ENCODE measurements at places on chromosomes 3 and 15.

DNA sequence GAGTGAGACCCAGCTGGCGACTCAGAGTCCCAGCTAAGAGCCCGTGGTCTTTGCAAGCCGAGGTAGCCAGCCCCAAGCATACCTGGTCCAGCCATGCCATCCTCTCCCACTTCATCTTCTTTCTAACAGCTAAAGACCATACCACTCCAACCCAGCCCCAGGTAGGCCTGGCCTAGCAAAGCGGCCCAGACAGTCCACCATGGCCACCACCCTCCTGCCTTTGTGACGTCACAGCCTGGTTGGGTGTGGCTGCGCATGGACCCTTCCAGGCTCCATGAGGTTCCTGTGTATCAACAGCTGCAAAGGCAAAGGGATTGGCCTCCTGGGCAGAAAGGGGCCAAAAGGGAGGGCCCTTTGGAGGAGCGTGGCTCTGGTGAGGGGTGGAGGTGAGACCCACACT is 4.1 kb downstream of the NTRK3 start:
- DNase-seq, result no peak

- no peak for DNase-seq
These were observed 1.8 kb downstream of the LIMD1 start for GRCh38 chr3:45596290-45596791.

DNA sequence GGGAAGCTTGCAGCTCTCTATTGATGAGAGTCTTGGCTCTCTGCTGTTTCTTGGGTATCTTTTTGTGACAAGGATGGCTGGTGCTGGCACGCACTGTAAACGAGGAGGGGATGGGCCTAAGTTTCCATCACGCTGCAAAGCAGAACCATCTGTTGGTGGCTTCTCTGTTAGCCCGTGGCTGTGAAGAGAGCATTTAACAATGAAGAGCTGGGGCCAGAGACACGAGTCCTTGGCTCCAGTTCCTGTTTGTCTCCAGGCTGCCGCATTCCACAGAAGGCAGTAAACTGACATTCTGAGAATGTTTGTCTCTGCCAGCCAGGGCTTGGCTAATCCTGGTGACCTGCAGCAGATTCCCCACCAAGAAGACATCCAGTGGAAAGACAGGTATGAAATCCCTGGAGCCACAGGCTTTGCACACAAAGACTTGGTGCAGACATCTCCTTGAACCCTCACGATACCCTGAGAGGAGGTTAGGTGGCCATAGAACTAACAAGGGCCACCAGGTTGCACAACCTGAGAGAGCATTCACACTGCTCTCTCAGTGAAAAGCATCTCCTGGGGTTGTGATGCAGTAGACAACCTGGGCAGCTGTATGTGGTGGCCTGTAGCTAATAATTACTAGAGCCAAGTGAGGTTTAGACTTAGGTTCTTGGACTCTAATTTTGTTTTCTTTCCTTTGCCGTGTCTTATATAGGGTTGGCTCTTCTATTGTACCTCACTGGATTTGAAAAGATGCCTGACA is 130.9 kb downstream of the ASB7 start:
- DNase-seq, result no peak

GRCh38 chr15:23438816-23439466 is 8.1 kb downstream of the GOLGA6L2 start:
- no peak for DNase-seq

DNA sequence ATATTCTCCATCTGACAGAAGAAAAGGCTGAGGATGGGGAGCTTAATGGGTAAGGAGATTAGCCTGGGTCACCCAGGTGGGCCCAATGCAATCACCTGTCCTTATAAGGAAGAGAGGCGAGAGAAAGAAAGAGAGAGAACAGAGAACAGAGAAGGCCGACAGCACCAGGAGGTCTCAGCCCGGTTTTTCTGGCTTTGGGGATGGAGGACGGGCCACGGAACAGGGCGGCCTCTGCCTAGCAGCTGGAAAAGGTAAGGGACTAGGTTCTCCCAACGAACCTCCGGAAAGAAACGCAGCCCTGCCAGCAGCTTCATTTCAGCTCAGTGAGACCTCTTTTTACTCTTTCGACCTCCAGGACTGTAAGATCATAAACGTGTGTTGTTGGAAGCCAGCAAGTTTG is 196.0 kb upstream of the LYSMD4 start:
- no peak for DNase-seq

DNA sequence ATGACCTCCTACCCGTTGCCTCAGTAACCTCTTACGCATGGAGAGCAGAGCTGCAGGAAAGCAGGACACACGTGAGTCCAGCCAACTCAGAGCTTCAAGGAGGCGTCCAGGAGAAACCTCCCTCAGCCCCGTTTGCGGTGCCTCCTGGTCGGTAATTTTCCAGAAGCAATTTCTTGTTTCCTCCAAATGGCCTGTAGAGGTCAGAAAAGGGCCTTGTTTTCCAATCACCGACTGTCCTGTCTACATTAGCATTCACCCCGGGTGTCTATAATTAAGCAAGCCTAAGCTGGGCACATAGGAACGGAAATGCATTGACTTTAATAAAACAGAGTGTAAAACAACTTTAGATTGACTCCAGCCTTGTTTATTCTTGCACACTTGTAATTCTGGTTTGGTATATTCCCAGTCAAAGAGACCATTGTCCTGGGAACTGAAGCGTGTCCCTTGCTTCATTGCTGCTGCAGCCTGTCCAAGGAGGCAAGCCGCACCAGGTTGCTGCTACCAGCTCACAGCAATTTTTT is 836.2 kb downstream of the AGBL1 start:
- DNase-seq, result peak; percentile 17

DNA sequence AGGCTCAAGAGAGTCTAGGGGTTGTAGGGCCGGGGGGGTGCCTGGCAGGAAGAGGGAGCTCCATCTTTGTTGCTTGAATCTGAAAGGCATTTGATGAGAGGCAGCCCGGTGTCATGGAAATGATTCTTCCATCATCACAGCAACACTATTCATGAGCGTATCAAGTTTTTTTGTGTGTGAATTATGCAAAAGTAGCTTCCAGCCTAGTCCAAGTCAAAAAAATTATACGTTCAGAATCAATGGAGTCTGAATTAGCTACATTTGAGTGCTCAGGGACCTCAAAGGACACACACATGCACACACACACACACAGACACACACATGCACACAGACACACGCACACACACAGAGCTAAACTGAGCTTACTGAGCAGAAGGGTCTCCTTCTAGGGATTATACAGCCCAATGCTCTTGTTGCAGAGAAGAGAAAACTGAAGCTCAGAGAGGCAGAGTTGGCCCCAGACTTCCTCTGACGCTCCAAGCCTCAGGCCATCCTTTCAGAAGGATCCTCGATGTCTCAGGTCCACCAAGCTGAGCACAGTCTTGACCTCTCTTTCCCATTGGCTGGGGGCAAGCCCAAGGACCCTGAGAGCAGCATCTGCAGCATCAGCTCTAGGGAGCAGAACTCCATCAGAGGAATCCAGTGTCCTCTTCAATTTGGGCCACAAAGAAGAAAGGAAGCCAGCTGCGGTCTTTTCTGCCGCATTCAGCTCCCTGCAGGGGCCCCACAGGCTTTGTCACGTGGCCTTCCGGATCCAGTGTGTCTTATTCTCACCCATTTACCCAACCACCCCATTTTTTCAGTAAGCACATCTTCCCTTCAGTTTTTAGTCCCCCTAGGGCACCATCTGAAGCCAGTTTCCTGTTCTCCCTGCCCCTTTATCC is 228.0 kb downstream of the UACA start:
- no peak for DNase-seq

DNA sequence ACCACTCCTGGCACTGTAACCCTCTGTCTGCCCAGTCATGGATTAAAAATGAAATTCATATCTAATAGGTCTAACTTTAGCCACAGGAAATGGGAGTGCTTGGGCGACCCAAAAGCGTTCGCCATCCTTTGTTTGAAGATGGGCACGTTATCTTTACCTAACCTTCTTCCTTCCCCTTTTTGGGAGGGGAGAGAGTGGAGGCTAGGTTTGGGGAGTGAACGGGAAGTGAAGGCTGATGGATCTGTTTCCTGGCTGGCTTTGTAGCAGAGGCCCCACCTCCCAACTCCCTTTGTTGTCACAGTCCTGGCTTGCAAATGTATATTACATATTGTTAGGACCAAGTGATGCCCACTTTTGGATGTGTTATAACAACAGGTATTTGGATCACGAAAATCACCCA is 98.1 kb upstream of the ARHGEF3 start:
- no peak for DNase-seq

- no peak for DNase-seq
These were observed 942 bp downstream of the ELP6 start for GRCh38 chr3:47512416-47513124.

GRCh38 chr15:47570044-47570443 is 147.3 kb upstream of the SEMA6D start:
- no peak for DNase-seq

GRCh38 chr3:180828723-180829408 is 83.6 kb upstream of the FXR1 start:
- DNase-seq, result no peak

- no peak for DNase-seq
These were observed 67.6 kb upstream of the GADL1 start for GRCh38 chr3:30962084-30962483.

GRCh38 chr3:152213203-152213602 is 55.5 kb upstream of the MBNL1 start:
- DNase-seq, result no peak

DNA sequence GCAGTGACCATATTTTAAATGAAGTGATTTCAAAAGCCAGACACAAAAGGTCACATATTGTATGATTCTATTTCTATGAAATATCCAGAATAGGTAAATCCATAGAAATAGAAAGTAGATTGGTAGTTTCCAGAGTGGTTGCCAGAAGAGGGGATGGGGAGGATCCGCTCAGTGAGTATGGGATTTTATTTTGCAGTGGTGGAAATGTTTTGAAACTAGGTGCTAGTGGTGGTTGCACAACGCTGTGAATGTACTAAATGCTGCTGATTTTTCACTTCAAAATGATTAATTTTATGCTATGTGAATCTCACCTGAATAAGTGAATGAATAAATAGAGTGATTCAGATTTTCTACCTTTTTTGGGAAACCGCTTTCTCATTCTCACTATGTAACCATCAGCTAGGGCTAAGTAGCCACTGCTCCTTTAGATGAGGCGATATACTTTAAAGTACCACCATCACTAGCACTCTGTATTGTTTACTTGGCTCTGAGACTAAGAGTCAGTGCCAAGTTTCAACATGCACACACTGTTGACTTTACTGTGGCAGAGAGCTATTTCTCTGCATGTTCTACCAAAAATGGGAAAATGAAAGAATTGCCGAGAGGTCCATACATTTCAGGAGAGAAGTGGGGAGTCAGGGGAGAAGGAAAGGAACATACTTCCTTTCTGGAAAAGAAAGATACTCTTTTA is 90.7 kb upstream of the GOLIM4 start:
- DNase-seq, result no peak

GRCh38 chr3:103372031-103372430 is 937.2 kb downstream of the ZPLD1 start:
- no peak for DNase-seq

- DNase-seq, result no peak
These were observed 9.6 kb downstream of the NDUFAF1 start for GRCh38 chr15:41392659-41393058.

GRCh38 chr15:38354315-38354929 is 99.5 kb upstream of the FAM98B start:
- DNase-seq, result no peak

- DNase-seq, result no peak
These were observed 10.7 kb downstream of the THSD4 start for GRCh38 chr15:71125831-71126450.

- no peak for DNase-seq
These were observed 4.0 kb downstream of the HDAC11 start for GRCh38 chr3:13483988-13484695.

DNA sequence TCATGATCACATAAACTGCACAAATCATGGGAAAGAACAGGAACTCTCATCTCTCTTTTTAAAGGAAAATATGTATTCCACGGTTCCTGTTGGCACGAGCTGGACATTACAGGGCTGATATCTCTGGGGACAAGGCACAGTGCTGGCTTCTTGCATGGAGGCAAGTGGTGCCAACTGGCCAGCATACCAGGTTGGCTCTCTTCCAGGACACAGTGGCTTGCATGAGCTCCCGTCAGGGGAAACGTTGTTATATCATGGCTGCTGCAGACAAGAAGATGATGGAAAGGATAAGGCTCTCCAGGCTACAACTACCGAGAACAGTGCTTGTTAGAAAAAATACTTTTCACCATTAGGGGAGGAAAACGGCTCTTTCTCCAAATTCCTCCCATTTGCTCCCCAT is 283.9 kb downstream of the RORA start:
- DNase-seq, result peak; percentile 21

DNA sequence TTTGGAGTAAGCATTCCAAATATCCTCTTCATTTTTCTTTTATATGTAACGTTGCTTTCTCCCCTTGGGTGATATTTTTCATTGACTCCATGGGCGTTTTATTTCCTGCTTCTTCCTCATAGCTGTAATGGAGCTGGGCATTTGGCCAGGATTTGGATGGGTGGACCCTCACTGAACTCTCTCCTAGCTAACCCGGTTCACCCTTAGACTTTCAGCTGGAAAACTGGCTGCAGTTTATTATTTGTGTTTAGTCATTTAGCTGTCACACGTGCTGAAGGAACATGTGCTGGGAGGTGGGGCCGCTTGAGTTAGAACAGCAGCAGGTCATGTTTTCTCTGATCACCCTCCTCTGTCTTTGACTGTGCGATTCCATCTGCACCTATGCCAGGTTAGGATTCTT is 407.6 kb downstream of the ZIC1 start:
- DNase-seq, result no peak

DNA sequence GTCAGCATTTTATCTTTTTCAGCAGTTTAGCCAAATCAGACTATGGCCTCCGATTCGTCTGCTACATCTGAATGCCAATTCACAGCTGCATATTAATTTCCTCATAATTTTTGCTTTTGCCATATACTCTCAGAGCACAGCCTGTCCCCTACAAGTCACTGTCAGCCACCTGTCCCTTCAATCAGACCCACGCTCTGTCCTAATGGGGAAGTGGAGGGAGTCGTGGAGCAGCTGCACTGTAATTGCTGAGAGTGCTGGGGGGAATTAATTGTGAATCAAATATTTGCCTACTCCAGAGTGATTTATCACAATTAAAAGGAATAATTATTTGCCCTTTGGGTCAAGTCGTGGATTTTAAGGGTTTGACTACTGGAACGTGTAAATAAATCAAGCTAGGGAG is 75.5 kb downstream of the EBLN2 start:
- DNase-seq, result no peak

DNA sequence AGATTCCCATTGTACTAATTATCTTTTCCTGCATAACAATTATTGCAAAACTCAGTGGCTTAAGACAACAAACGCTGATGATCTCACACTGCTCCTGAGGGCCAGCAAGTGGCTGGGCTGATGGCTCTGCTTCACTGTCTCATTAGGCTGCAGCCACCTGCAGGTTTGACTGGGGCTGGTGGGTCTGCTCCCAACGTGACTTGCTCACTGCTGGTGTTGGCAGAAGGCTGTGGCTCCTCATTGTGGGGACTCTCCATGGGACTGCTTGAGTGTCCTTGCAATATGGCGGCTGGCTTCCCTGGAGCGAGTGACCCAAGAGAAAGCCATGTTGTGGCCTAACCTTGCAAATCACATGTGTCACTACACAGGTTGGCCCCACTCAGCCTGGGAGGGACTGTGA is 71.1 kb downstream of the PLXNA1 start:
- DNase-seq, result no peak

Data from DMS79 (cell line).